ENCODE measurements at places on chromosomes 3 and 15. TPM values are rescaled to one million over a fixed set of nuclear protein-coding genes. Genes with fewer than 3 reads are reported as not detected.

MUC20 gene
- total RNA-seq = 3.1 TPM

DNA sequence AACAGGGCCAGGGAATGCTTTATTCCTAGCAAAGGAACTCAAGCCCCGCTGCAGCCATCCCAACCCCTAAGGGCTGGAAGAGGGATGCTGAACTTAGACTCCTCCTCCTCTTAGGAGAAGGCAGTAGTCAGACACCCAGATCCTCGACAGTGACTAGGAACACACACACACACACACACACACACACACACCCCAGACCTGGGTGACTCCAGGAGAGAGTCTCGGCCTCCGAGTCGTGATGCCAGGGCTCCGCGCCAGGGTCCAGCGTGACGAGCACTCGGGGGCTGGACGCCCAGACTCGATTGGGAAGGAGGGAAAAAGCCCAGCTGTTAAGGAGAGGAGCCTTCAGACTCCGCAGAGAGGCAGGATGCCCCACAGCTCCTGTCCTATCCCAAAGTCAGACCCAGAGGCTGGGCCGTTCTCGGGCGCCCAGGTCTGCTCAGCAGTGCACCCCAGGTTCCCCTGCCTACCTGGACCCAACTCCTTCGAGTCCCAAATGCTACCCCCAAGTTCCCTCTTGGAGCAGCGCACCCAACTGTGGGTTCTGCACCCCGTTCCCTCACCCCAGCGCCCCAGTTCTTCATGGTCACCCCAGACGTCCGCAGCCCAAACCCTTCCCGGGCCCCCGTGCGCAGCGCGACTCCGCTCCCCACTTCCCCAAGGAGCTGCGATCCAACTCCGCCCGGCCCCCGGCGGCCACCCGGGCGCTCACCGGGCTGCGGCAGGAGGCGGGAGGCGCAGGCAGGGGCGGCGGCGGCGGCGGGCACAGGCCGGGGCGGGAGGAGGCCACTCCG is 421 bp downstream of the BMF start:
- H3K4me1 ChIP-seq = peaks cover 45% of the 10 kb centered on the region
- DNase-seq = no peak
- H3K36me3 ChIP-seq = no peaks in the 10 kb centered on the region
- H3K27ac ChIP-seq = peak overlapping the region; percentile 62

GRCh38 chr15:52514482-52514881 is 14.2 kb downstream of the MYO5A start:
- H3K36me3 ChIP-seq = peaks cover 1% of the 10 kb centered on the region
- H3K27ac ChIP-seq = no peak overlapping the region
- H3K4me3 ChIP-seq = no peak overlapping the region
- H3K4me1 ChIP-seq = no peaks in the 10 kb centered on the region

DNA sequence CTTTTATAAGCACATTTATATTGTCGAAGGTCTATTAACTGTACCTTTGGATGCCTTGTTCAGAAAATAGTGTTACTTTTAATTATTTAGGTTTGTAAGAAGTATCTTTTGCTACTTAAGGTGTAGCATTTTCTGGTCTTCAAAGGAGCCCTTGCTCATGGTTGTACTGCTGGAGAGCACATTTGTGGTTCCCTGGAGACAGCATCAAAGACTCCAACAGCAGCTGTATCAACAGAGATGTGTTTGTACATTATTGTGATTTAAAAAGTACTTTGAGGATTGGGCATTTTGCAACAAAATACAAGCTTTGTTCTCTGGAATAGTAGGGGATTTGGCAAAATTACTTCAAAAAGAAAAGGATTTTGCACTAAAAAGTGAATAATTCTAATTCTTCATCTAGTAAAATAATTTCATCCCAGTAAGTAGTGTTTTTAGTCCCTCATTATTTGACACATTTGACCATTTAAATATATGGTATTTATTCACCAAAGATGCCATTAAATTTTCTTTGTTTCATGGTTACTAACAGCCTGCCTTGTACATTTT is 16.5 kb downstream of the TBC1D23 start:
- H3K36me3 ChIP-seq = peaks cover 6% of the 10 kb centered on the region
- no peak for DNase-seq
- no peak overlapping the region for H3K27ac ChIP-seq
- no peak overlapping the region for H3K4me3 ChIP-seq
- H3K4me1 ChIP-seq = peaks cover 2% of the 10 kb centered on the region

DNA sequence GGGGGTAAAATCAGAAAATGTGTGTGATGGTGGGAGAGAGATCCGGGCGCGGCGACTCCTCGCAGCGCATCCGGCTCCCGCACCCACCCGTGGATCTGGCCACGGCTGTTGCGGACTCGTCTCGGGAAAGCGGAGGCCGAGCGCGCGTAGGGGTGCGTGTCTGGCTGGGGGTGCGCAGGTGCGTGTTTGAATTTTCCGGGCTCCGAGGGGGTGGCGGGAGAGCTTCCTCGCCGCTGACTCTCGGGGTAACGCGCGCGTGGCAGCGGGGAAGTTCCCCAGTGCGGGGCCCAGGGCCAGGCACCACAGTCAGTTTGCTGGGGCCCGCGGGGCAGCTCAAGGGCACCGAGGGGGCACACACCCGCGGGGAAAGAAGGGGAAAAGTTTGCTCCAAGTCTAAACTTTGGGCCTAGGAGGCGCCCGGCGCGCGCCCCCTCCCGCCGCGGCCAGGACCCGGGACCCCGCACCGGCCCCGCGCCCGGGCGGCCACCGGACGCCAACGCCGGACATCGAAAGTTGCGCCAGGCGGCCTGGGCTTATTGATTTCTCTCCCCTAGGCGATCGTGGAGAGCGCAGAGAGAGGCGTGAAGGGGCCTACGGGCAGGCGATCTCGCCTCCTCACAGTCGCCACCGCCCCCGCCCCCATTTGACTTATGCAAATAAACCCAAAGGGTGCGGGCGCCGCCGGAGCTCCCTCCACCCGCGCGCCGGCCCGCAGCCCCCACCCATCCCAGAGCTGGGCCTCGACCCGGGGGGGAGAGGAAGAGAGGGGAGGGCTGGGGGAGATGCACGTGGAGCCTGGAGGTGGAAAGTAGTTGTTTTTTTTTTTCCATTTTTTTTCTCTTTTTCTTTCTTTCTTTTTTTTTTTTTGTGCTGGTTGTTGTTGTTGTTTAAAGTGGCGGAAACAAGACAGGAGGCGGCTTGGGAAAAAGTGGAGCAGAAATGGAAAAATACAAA is 639 bp downstream of the FOXP1 start:
- no peaks in the 10 kb centered on the region for H3K36me3 ChIP-seq
- H3K27me3 ChIP-seq = no peaks in the 10 kb centered on the region
- H3K4me3 ChIP-seq = peak overlapping the region; percentile 98
- peaks cover 39% of the 10 kb centered on the region for H3K4me1 ChIP-seq
- H3K27ac ChIP-seq = peak overlapping the region; percentile 99
- DNase-seq = peak; percentile 71

DNA sequence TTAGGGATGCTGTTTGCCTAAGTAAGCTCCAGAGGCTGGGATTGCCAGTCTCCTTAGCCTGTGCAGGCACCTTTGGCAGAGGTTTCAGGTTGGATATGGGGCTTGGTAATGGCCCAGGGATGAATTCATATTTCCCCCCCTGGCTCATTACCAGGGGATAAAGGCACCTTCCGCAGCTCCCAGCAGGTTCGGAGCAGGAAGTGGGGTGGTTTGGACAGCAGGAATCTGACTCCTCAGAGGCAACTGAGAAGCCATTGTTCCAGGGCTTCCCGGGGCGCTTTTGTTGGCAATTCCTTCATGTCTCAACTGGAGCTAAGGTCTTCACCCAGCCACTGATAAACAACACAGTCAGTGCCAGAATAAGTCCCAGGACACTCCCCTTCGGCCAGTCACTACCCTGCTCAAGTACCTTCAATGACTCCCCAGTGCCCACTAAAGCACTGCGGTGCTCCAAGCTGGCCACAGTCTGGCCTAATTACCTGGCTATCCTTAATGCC is 85.3 kb upstream of the SLC6A6 start:
- H3K4me3 ChIP-seq = no peak overlapping the region
- no peak for DNase-seq
- H3K36me3 ChIP-seq = peaks cover 1% of the 10 kb centered on the region
- H3K4me1 ChIP-seq = peaks cover 1% of the 10 kb centered on the region
- H3K27ac ChIP-seq = no peak overlapping the region
- peaks cover 27% of the 10 kb centered on the region for H3K27me3 ChIP-seq

DNA sequence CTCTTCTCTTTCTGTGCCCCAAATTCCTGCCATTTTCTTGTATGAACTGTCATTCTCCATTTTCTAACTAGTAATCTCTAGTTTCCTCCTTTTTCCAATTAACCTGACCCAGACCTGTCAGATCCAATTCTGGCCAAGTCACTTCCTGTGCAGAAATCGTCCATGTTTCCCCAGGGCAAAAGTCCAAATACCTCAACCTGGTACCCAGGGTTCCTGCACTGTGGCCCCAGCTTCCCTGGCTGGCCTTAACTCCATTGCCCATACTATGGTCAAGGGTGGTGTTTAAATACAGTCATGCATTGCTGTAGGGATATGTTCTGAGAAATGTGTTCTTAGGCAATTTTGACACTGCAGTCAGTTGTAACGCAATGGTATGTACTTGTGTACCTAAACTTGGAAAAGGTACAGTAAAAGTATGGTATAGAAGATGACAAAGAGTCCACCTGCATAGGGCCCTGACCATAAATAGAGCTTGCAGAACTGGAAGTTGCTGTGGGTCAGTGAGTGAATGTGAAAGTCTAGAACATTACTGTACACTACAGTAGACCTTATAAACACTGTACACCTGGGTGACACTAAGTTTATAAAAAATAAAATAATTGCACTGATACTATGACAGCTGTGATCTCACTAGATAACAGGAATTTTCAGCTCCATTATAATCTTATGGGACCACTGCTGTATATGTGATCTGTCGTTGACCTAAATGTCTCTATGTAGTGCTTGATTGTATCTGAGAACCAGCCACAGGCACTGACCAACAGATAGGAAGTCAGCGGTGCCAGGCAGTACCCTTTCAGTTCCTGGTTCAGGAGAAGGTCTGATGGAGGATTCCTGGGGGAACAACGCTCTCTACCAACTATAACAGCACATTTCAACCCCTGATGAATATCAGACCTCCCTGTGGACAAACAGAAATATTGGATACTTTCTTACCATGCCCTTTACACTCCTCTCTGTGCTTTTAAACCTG is 336.1 kb upstream of the PROK2 start:
- H3K4me3 ChIP-seq = no peak overlapping the region
- no peaks in the 10 kb centered on the region for H3K27me3 ChIP-seq
- H3K36me3 ChIP-seq = no peaks in the 10 kb centered on the region
- DNase-seq = no peak
- H3K27ac ChIP-seq = no peak overlapping the region

DNA sequence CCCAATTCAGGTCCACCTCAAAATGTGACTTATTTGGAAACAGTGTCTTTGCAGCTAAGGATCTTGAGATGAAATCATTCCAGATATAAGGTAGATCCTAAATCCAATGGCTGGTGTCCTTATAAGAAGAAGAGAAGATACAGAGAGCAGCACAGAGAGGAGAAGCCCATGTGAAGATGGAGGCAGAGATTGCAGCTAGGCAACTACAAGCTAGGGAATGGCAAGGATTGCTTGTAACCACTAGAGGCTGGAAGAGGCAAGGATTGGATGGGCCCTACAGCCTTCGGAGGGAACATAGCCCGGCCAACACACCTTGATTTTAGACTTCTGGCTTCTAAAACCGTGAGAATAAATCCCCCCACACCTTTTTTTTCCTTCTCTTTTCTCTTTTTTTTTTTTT is 38.5 kb downstream of the SYN2 start:
- H3K4me1 ChIP-seq = no peaks in the 10 kb centered on the region
